Kasumi-1 (cell line): ENCODE measurements at places on chromosomes 5 and 9.
A peak's percentile ranks its signal among the peaks of the same experiment; 100 is the strongest.

DNA sequence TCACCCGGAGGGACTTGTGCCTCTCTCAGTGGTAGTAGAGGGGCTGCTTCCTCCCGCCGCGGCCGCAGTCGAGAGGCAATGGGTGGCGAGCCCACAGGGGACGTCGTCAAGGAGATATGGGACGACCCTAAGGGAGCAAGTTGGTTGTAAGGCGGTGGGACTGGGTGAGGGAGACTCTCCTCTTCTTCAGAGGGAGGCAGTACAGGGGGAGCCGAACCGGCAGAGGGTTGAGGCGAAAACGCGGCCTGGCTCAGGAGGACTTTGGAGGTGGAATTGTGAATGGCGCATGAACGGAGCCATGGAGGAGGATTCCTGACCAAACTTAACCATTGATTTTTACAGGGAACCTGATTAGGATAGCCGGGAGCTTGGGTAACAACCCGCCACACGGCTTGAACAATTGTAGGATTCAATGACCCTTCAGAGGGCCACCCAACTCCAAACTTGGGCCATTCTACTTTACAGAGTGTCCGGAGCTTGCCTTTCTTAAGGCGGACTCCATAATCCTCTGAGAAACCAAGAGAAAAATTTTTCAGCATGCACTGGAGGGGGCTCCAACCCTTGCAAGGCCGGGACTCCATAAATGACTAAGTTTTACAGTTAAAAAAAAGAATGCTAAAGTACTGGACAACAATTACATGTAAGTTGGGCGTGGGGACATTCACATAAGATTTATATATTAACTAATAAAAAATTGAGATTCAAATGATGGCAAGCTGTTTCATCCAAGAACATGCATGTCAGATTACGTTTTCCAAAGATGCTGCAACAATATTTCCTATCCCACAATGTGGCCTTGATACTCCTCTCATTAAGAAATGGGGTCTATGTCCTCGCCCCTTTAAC is 19.4 kb upstream of the RHOBTB3 start:
- no peak for DNase-seq

DNA sequence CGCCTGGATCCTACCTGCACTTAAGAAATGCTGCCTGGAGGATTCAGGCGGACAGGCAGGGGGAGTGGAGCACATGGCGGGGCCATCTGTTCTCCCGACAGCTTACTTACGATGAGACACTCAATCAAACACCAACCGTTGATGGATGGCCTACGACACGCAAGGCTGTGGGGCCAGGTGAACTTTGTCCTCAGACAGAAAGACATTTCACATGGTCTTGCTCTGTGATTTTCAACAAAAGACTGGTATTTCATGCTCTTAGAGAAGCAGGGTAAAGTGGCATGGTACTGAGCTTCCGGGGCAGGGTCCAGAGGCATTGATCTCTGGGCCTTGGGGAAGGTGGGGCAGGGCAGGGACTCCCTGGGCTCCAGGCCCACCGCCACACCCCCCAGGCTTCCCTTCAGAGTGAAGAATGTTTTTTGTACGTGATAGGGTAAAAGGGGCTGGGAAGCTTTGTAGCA is 9.1 kb upstream of the OLFM1 start:
- no peak for DNase-seq

DNA sequence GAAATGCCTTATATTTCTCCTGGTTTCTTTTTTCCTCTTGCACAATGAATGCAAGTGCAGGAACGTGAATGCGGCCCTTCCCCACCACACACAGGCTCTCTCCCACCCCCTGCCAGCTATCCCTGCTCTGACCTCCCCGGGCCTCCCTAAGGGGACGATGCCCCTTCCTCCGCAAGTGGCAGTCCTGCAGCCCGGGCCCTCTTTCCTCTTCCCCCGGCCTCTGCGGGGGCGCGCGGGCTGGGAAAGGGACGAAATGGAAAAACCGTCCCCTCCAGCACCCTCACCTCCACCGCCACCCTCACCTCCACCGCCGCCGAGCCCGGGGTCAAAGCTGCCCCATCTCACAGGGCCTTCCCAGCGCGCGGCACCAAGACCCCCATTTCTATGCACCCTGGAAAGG is 44.7 kb downstream of the GAS1 start:
- no peak for DNase-seq

- DNase-seq, result no peak
Measured at GRCh38 chr9:34546102-34546833, 23.5 kb upstream of the ENHO start.

GRCh38 chr5:139709582-139710318 is 61.6 kb downstream of the CXXC5 start:
- peak; percentile 65 for DNase-seq

GRCh38 chr9:116080561-116080960 is 73.0 kb upstream of the PAPPA start:
- no peak for DNase-seq

DNA sequence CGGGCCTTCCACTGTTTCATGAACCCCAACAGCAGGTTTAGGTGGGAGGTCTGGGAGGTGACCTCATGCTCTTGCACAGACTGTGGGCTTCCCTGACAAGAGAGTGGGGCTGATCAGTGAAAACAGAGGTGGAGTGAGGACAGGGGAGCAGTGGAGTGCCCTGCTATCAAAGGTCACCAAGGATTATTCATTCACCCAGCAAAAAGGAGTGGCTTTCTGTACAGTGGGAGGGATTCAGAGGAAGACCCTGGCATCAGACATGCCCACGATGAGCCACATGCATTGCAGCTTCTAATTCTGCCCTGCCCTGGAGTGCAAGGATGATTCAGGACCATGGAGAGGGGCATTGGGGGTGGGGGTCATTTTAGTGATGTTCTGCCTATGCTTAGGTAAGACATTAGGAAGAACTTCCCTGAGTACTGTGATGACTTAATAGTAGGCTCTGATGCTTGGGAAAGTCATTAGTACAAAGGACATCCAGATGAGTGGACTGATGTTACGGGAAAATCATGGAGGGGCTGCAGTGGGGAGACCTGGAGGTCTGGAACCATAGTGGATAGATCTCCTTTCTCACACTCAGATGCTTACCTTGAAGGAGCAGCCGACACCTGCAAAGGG is 12.8 kb downstream of the TRAF1 start:
- no peak for DNase-seq

- no peak for DNase-seq
Measured at GRCh38 chr5:150392680-150393079, 20.0 kb downstream of the CD74 start.

DNA sequence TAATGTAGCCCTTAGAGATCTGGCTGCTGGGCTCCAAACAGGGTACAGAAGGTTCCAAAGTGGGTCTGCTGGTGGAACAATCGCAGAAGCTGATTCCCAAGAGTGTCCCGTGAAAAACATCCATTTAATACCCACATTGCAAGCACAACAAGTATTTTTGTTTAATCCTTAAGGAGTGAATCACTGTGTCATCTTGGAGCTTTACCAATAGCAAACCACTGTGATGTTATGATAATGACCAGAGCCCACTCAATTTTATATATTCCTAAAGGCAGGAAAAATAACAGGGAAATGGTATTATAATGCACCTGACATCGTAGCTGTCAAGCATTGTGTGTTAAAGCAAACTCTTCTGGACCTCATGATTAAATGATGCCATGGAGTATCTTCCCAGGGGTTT is 291.9 kb downstream of the FBXL7 start:
- no peak for DNase-seq

GRCh38 chr5:62306323-62306895 is 403 bp downstream of the KIF2A start:
- DNase-seq, result peak; percentile 76
